ENCODE measurements at places on chromosomes 12 and 14. TPM values are rescaled to one million over a fixed set of nuclear protein-coding genes. Genes with fewer than 3 reads are reported as not detected.

DNA sequence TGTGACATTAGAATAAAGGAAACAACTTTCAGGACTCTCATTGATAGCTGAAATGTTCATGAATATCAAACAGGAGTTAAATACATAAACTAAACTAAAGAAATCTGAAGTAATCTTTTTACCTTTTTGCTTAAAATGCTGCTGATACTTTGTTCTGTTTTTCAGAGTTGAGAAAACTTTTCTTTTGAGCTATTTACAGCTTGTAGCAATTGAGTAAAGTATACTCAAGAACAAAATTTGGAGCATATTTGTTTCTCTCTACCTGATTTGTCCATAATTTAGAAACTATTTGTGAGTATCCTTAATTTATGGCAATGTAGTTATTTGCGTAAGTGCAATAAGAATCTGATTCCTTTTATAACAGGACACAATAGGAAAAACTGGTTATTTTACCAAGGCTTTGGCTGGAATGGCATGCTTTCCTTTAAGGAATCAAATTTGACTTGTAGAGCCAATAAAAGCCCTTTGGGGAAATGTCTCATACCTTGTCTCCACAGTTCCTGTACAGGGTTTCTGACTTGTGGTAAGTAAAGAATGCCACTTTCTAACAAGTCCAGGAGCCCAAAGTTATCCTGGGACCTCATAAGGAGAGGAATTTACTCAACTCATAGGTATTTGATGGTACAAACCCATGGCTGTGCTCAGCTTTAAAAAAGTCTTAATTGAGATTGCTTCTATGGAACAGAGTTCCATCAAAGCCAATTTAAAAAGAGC, 195.7 kb downstream of the TMEM117 start:
- H3K36me3 ChIP-seq, result no peaks in the 10 kb centered on the region
- no peak for DNase-seq
- H3K27ac ChIP-seq, result no peak overlapping the region

GRCh38 chr12:79725987-79726386, 35.2 kb upstream of the PAWR start:
- no peaks in the 10 kb centered on the region for H3K27me3 ChIP-seq
- H3K4me3 ChIP-seq, result peak overlapping the region; percentile 10
- H3K4me1 ChIP-seq, result peaks cover 23% of the 10 kb centered on the region
- H3K36me3 ChIP-seq, result no peaks in the 10 kb centered on the region
- peak overlapping the region; percentile 47 for H3K27ac ChIP-seq

- no peaks in the 10 kb centered on the region for H3K36me3 ChIP-seq
- H3K4me1 ChIP-seq, result peaks cover 17% of the 10 kb centered on the region
- no peak overlapping the region for H3K4me3 ChIP-seq
- no peak for DNase-seq
- no peaks in the 10 kb centered on the region for H3K27me3 ChIP-seq
These were observed 5.2 kb downstream of the LRRK2 start for GRCh38 chr12:40229690-40230651.

- H3K4me3 ChIP-seq, result no peak overlapping the region
- H3K36me3 ChIP-seq, result no peaks in the 10 kb centered on the region
- DNase-seq, result no peak
These were observed 158.5 kb downstream of the FOXA1 start for GRCh38 chr14:37436519-37436918.

Gene SIX4
- total RNA-seq, result 12.2 TPM

Measured in GM23248 (cell line).